Thoracic aorta (tissue), 2 donors: ENCODE measurements at places on chromosomes 5 and 9.

- DNase-seq = no peak
These were observed 17.8 kb downstream of the DMRT1 start for GRCh38 chr9:859251-859650.

DNA sequence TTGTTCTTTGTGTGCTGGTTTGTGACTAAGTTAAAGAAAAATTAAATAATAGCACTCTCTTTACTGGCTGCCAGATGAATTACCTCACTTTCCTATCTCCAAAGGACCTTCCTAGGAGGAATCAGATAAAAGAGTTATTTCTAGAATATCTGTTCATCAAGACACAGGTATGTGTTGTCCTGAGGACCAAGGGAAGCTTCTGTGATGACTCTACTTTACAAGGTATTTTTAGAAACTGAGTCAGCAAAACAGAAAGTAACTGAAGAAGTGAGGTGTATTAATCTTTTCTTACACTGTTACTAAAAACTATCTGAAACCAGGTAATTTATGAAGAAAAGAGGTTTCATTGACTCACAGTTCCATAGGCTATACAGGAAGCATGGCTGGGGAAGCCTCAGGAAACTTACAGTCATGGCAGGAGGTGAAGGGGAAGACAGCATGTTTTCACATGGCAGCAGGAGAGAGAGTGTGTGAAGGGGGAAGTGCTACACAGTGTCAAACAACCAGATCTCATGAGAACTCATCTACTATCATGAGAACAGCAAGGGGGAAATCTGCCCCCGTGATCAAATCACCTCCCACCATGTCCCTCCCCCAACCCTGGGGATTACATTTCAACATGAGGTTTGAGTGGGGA lies 189.2 kb upstream of the DMAC1 start:
- DNase-seq = no peak

- no peak for DNase-seq
These were observed 100.2 kb downstream of the PIP5K1B start for GRCh38 chr9:68804911-68805889.

GRCh38 chr9:15786616-15787015 lies 233.8 kb downstream of the CCDC171 start:
- DNase-seq = no peak

DNA sequence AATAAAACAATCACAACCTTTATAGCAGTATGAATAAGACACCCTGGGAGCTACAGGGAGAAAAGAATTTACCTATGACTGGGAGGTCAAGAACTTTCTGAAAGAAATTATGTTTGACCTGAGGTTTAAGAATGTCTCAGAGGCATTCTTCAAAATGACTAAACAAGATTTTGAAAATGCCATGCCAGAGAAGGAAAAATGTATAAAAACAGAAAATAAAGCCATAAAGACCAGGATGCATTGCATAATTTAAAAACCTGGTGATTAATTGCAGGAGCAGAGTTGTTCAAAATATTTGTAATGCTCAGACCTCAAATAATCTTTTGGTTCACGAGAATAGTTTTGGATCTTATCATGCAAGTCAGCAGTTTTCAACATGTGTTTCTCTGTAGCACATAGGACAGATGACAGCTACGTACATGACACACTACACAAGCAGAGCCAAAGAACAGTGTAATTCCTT lies 954.7 kb upstream of the ARRDC3 start:
- DNase-seq = no peak

DNA sequence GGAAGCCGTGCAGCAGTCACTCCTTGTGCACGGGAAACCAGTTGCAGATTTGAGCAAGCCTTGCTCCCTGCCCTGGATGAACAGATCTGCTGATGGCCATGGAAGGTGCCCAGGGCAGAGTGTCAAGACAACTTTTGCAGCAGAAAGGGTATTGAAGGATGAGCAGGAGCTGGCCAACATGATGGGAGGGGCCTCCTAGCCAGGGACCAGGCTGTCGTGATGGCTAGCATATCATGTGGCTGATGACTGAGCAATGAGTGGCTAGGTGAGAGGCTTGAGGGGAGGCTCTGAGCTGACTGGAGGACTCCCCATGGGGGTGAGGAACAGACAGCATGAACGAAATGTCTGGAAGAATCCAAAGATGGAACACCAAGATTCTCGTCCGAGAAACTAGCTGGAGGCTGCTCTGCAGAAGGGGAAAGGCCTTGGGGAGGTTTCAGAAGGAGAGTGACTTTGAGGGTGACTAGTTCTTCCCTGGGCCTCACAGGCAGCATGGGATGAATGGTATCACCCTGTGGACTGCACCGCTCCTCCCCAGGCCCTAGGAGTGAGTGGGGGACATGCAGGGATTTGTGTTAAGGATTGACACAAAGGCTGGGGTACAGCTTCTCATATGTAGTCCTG lies 18.5 kb downstream of the PPARGC1B start:
- no peak for DNase-seq

- peak; percentile 70 for DNase-seq
These were observed at the start of gene SLC25A51 for GRCh38 chr9:37903647-37904444. TSS of gene SLC25A51 (minus strand) at chr9:37904127. CDS start at chr9:37888550, 15,577 bp downstream.

DNA sequence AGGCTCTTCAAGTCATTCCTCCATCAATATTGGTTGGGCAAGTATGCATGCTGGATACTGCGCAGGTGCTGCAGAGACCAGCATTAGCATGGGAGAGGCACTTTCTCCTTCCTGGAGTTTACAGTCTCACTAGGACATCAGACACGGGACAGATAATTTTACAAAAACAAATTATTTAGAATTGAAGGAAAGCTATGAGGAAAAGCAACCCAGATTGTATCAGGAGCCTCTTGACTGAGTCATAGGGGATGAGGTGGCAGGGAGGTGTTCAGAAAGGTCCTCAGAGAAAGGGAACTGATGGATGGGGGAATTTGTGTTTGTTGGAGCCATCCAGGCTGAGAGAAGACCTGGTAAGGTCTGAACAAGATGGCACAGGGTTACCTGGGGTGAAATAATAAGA lies 24.5 kb upstream of the RAB14 start:
- no peak for DNase-seq

DNA sequence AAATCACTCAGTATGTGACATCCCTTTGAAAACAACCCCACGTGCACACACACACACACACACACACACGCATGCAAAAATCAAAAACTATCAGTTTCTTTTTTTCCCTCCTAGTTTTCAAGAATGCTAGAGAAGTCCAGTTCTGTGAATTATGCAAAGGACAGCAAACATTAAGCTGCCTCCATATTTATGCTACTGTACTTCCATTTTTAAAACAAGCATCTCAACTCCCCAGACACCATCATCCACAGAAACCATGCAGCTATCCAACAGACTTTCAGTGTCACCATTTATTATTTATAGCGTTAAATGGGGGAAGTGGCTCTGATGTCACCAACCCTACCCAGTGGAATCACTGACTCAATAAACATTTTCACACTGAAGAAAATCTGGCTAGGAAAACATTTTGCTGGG lies 1.6 kb downstream of the FBXW11 start:
- no peak for DNase-seq

- DNase-seq = no peak
These were observed 569.2 kb downstream of the PRR16 start for GRCh38 chr5:121033334-121033733.

GRCh38 chr5:142819825-142820224 lies 49.6 kb downstream of the ARHGAP26 start:
- DNase-seq = no peak

DNA sequence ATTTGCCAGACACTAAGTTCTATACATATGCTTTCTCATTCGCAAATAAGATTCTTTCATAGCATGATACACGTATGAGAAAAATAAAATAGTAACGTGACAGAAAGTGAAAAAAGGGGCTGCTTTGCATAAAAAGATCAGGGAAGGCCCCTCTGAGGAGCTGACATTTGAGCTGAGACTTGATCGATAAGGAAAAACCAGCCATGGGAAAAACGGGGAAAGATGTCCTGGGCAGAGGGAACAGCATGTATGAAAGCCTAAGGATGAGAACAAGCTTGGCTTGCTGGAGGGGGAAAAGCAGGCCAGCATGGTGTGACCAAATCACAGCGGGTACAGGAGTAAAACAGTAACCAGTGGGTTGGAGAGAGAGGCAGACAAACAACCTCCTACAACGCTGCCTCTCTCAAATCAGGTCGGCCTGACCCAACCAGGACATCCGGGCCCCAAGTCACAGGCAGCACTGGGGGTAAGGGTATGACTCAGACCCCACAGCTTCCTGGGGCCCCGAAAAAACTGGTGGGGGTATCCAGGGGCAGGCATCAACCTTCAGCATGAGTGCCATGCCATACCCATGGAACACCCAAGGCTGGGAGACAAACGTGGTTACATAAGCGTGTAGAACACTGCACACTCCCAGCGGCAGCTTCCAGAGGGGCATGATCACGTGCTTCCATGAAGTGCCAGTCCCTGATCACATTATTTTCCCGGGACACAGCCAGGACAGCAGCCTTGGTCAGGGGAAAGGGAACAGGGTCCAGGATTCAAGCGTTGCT lies 2.2 kb downstream of the TNIP1 start:
- no peak for DNase-seq

DNA sequence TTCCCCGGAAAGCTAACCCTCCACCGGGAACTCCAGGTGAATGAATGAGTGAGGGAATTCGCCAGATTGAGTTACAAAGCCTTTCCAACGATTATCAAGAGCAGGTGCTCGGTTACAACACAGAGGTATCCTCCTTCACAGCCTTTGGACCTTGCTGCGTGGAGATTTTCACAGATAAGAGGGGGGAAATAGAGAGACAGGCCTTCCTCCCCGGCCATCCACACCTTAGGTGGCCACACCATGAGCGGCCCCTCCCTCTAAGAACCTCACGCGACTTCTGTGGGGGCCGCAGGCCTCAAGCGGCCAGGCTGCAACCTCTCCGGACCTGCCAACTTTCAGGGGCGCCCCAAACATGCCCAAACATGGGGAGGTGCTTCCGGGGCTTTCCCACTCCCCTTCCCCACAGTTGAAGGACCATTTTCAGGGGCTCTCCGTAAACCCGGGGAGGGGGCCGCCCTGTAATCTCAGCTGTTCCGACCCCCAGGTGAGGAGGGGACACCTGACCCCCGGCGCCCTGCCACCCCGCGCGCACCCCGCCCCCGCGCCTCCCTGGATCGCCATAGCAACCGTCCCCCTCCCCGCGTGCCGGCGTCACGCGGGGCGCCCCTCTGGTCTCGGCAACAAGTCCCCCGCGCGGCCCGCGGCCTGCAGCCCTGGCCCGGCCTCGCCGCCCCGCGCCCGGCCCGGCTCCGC lies 603 bp downstream of the DENND1A start:
- no peak for DNase-seq

GRCh38 chr5:87751824-87752223 lies 339.1 kb upstream of the CCNH start:
- no peak for DNase-seq

DNA sequence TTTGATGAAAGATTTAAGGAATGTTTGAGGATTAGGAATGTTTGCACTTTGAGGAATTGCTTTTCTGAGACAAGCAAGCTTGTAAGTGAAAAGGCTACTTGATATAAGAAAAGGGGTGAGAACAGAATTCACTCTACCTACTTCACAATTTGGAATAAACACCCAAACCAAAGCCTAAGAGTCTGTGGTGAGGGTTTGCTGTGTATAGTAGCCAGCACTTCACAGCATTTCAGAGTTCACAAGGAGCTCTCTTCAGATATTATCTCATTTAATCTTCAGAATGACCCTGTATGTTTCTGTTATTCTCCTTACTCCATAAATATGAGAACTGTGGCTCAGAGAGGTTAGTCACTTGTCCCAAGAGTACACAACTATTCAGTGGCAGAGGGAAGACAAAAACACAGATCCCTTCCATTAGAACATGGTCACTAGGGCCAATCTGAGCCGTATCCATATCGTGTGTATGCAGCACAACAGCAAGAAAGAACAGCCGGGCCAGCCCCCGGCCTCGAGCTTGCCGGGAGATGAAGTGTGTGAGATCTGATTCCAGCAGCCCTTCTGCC lies 92.4 kb downstream of the FRMD3 start:
- no peak for DNase-seq

- no peak for DNase-seq
These were observed 167.2 kb upstream of the HMHB1 start for GRCh38 chr5:143644727-143645126.

- DNase-seq = no peak
These were observed 64.6 kb upstream of the SIMC1 start for GRCh38 chr5:176173647-176174046.

DNA sequence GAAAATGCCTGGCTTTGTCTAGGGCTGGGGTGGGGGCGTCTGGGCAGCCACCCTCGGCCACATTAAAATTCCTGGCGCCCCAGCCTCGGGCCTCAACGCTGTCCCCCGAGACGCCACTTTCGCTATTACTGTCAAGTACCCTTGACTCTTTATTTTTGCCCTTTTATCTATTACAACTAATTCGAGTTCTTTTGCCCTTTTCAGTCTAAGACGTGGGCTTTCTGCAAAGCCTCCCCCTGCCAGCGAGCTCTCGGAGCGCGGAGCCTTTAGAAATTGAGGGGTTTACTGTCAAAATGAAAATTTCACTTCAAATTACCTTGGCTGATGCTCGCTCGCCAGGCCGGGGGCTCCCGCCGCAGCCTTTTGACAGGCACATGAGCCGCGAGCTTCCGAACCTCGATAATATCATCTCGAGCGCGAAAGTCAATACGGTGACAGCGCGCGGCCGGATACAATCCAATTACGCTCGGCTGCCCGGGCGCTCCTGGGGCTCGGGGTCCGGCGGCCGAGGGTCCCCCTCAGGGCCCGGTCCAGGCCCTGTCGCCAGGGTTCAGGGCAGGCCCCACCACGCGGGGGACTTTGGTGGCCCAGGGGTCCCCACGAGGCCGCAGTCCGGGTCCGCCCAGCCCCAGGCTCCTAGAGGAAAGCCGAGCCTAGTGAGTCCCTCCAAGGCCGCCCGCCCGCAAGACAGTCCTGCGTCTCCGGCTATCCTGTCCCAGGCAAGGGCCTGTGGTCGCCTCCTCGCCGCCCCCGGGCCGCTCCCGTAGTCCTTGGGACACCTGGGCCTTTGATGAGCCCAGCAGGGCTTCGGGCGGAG lies 6.7 kb downstream of the IRX4 start:
- DNase-seq = no peak

GRCh38 chr5:174834081-174834480 lies 109.7 kb downstream of the MSX2 start:
- no peak for DNase-seq

- no peak for DNase-seq
These were observed 56.5 kb upstream of the RAI14 start for GRCh38 chr5:34599471-34600117.

DNA sequence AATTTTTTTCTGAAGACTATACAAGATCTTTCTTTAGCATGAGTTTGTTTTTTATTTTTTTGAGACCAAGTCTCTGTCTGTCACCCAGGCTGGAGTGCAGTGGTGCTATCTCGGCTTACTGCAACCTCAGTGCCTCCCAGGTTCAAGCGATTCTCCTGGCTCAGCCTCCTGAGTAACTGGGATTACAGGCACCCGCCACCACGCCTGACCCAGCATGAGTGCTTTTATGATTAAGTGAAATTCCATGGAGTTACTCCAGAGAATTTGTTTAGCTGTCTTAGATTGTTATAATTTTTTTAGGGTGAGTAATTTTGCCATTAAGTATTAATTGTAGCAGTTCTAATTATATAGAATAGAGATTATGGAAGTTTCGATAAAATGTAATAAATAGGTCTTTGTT lies 14.3 kb downstream of the YTHDC2 start:
- DNase-seq = no peak

DNA sequence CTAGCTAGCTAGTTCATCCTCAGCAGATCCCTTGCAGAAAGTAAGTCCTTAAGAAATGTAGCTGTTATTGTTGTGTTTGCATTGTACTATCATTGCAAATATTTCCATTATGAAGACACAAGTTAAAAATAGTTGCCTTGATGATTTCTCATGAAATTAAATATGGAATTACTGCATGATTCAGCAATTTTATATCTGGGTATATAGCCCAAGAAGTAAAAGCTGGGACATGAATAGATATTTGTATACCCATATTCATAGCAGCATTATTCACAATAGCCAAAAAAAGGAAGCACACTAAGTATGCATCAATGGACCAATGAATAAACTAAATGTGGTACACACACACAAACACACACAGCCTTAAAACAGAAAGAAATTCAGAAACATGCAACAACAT lies 6.8 kb downstream of the IFNB1 start:
- no peak for DNase-seq
